Activated CD4-positive, alpha-beta T cell treated with anti-CD3 and anti-CD28 coated beads, Interleukin-2, Interleukin-4, amounts not matched to agents 100 ng/mL and 50 ng/mL, durations not matched to agents 16 hours and 8 hours (primary cell): ENCODE measurements at places on chromosomes 16 and 17.

GRCh38 chr17:44122816-44123355, 555 bp downstream of the HDAC5 start:
- DNase-seq: no peak

DNA sequence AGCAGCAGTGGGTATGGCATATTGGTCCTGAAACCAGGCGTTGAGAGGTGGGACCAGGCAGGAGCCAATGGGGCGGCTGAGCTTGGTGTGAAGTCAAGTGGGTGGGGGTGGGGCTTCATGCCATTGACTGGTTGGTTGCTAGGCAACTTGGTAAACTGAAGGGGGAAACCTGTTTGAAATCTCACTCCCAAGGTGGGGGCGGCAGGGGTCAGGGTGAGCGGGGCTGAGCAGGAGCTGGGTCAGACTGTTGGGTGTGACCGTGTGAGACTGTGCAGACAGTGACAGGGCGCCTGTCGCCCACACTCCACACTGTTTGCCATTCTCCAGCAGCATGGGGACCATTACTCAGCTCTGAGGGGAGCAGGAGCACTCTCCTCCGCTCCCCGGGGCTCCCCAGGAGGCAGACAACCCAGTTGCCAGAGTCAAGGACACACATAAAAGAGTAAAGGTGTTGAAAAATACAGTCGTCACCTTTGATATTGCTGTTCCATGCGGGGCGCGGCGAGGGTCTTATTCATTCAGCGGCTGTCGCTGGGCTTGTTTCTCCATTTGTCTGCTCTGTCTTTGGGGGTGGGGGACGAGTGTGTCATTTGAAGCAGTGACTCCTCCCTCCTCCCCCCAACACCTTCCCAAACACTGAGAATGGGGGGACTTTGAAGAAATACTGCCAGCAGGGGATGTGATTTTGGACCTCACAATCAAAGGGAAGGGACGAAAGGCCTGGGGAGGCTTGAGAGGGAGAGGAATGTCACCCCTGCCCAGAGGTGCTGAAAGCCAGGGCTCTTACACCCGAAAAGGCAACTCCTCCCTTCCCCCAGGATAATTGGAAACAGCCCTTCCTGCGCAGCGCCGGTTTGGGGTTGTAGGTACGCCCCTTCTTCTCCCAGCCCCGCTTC, 1.2 kb upstream of the EFNB3 start:
- no peak for DNase-seq

DNA sequence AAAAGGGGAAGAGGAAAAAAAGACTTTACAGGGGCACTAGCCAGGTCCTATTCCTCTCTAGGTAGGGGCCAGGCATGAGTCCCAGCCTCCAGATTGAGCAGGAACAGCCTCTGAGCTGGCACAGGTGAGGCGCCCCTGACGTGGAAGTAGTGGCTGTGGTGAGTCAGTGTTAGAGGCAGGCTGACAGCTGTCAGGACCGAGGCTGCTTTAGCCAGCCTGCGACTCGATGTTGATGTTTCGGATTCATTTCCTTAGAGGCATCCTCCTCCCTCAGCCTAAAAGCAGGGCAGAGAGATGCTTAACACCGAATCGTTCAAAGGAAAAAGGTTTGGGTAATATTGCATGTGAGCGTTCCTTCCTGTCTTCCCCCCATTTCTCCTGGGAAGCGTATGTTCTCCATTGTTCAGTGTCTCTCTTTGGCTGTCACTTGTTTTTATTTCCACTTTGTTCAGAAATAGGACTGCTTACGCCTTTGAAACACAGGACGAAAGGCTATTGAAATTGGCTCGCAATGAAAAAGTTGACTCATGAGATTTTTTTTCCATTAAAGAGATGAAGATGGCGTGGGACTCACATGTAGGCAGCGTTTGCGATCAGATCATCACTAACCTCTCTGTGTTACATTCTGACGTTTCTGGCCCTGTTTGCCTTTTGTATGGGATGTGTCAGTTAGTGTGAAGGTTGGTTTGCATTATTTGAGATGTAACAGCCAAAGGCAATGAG, 1.3 kb downstream of the KIAA0513 start:
- DNase-seq: peak; percentile 72

- DNase-seq: no peak
Measured at GRCh38 chr16:75938818-75939217, 212.5 kb upstream of the CPHXL start.

DNA sequence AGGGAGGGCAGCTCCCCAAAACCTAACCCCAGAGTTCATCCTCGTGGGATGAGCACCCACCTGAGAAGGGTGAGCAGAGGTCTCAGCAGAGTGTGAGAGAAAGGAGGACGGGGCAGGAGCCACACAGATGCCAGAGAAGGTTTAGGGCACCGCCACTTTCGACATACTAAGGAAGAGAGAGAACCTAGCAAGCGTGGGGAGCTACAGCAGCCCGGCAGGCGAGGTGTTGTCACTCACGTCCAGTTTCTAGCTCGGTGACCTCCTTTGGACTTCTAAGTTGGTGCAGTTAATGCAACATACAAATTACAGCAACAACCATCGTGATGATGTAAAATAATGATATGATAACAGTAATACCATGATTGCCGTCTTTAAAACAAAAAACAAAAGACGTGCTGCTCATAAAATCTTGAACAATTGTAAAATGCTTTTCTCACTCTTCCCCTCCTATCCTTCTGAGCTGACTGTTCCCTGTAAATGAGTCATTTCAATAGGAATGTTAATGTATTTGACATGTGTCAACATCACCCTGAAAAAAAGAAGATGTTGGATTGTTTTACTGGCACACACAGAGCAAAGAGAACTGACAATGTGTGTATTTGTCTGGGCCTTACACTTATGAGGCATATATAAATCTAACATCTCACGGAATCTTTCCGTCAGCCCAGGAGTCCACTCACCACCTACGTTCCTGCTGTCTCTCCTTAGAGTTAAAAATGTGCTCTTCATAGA, 158.2 kb upstream of the MAF start:
- no peak for DNase-seq

- DNase-seq: peak; percentile 69
Measured at GRCh38 chr17:48131216-48131824, 23.8 kb downstream of the SNX11 start.

DNA sequence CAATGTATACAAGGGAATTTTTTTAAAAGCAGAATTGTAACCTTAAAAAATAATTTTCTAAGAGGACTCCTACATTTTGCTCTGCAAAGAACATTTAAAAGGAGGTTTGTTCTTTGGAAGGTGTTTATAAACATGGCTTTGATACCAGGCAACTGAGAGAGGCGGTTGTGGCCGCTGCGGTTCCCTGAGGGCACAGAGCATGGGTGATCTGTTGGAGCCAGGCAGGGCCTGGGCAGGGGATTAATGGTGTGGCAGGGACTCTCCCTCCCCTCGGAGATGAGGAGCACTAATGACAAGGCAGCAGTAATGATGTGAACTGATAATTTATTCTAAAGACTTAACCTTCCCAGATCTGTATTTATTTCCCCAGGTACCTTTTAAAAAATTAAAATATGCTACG, 65.4 kb downstream of the WWP2 start:
- DNase-seq: no peak
